ENCODE measurements at places on chromosomes 2 and 18.

GRCh38 chr18:8040021-8040420 lies 472.9 kb downstream of the PTPRM start:
- no peak for DNase-seq

- DNase-seq, result no peak
These were observed 34.7 kb downstream of the ONECUT2 start for GRCh38 chr18:57469884-57470283.

DNA sequence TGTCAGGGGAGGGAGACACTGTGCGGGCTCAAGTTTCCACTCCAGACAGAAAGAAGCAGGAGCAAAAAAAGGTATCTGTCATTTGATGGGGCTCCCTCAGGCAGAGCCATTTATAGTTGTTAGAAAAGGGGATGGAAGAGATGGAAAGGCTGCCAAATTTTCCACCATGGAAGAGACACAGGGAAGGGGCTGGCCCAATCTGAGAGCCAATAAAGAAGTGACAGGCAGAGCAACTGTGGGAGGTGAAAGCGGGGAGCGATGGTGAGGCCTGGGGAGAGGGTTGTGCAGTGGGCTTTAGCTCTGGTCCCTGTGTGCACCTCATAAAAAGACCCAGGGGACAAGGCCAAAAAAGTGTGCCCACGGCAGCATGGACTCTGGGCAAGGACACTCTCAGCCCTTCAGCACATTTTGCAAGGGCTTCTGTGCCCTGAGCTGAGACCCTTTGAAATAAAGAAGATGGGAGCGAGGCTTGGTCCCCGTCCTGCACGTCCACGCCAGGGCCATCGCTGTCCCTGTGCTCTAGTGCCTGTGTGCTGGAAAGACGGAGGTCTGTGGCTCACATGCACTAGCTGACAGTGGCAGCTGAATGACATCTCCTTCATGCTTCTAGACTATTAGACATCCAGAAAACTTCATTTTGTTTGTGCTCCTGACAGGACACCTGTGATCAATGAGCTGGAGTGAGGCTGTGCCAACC lies 456.7 kb upstream of the HS6ST1 start:
- DNase-seq, result no peak

DNA sequence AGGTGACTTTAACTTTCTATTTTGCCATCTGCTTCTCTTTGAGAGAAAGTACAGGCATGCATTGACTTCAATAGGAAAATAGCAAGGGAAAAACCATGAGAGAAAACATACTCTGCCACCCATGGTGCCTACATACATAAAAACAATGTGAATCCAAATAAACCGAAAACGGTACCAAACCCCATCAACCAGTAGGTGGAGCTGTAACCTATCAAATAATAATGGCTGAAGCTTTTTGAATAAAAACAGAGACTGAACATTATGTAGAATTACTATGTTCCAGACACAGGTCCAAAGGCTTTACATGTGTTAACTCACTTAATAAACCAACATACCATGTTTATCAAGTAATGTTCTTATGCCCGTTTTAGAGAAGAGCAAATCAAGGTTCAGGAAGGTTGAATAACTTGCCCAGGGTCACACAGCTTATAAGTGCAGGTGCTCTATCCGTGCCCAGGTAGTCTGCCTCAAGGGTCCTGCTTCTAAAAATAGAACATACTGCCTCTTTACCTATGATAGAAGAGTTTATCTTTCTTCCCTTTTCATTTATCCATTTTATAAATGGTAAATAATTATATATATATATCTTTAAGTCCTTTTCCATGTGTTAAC lies 293.9 kb upstream of the SYT4 start:
- no peak for DNase-seq

Data from CD4-positive, alpha-beta T cell treated with Interferon gamma for 1 hour (primary cell).